ENCODE measurements at places on chromosomes 4 and X.

DNA sequence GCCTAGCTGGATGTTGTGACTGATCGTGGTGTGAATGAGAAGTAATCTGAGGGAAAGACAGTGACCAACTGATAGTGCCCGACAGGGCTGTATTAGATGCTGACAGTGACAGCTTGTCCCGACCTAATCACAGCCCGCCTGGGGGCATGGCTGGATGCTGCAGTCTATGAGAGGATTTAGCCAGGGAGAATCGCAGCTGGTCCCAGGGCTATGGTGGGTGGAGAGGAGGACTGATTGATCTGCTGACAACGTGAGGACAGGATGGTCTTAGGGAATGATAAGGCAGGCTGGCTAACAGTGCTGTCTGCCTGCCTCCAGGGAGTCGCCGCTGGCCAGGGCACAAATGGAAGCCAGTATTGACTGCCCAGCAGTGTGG is 621 bp upstream of the SUV39H1 start:
- no peak for DNase-seq

- no peak for DNase-seq
Measured at GRCh38 chr4:42415281-42415680, 18.0 kb downstream of the SHISA3 start.

GRCh38 chrX:24343719-24344118 is 16.7 kb upstream of the SUPT20HL1 start:
- DNase-seq: no peak

- DNase-seq: no peak
Measured at GRCh38 chr4:11106190-11106589, 322.5 kb downstream of the HS3ST1 start.

DNA sequence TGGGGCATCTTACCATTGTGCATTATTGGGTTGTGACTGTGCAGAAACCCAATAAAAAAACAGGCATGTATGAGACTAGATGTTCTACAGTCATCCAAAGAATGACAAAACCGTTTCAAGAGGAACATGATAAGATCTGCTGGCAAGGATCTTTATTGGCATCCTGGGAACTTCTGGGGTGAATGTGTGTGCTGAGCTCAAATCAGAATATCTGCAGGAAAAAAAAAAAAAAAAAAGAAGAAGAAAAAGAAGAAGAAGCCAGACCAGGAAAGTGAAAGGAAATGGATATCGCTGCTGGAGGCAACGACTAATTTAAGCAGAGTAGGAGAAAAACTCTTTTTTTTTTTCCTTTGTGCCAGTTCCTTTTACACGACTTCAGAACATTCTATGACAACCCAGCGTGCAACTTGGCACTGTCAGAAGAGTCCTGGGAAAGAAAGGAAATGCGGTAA is 484.2 kb upstream of the BOD1L1 start:
- no peak for DNase-seq

- DNase-seq: no peak
Measured at GRCh38 chr4:17512973-17513665, 1.2 kb upstream of the QDPR start.

DNA sequence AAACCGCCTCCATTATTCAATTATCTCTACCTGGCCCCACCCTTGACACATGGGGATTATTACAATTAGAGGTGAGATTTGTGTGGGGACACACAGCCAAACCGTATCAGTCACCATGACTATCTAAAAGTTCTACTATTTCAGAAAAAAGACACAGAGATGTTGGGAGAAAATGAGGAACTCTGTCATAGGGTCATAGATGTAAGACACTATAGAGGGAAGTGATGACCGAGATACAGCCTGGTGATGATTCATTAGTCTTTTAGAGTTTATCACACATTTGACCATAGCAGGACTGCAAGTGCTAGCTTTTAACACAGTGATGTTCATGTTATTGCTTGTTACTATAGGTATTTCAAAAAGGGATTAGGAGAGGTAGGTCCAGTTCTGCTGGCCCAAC is 357.0 kb upstream of the AADAT start:
- DNase-seq: no peak

DNA sequence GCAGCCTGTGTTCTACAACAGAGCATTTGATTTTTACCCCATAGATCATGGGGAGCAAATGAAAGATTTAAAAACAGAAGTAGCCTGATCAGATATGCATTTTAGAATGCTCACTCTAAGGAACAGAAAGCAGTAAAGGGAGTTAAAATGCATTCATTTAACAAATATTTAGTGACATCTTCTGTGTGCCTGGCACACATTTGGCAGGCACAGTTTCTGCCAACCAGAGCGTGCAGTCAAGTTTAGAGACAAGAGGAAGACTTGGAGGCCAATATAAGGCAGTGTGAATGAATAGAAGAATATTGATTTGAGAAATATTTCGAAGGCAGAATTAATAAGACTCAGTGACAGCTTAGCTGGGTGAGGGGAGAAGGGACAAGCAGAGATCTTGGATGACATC is 210.1 kb downstream of the KDR start:
- DNase-seq: no peak

DNA sequence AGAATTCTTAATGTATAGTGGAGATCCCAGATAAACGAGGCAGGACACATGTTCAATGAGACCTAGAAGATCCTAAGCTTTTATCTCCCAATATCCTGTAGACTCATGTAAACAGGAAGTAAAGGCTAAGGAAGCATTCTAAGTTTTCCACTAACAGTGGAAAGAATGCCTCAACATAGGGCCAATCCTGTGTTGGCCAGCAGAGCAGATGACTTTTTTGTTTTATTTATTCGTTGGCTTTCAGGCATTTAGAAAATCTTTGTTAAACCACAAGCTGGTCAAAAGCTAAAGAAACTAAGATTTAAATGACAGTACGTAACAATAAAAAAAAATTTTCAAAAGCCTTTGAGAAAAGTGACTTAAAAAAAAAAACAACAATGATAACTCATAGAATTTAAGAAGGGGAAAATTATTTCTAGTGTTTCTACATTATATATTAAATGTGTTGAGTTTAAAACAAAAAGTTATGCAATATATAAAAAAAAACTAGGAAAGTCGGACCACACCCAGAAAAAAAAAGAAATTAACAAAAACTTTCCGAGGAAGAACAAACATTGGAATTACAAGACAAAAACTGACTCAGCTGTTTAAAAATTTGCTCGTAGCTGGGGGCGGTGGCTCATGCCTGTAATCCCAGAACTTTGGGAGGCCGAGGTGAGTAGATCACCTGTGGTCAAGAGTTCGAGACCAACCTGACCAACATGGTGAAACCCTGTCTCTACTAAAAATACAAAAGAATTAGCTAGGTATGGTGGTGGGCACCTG is 759.3 kb downstream of the FSTL5 start:
- DNase-seq: no peak
